ENCODE measurements at places on chromosomes 6 and 20.

DNA sequence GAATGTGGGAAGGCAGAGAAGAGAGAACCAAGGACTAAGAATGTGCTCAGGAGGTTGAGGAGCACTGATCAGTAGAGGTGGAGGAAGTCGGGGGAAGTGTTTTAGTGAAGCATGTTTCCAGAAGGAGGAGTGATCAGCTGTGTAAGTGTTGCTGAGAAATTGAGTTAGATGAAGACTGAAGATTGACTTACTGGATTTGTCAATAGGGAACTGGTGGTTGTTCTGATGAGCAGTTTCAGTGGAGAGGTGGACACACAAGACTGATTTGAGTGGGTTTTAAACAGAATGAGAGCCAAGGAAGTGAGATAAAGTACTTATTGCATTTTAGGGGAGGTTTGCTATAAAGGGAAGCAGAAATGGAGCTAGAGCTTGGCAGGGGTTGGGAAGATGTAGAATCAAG, 182.6 kb downstream of the CDKAL1 start:
- no peak for DNase-seq

GRCh38 chr6:152050451-152051195, 243.1 kb downstream of the ESR1 start:
- no peak for DNase-seq

DNA sequence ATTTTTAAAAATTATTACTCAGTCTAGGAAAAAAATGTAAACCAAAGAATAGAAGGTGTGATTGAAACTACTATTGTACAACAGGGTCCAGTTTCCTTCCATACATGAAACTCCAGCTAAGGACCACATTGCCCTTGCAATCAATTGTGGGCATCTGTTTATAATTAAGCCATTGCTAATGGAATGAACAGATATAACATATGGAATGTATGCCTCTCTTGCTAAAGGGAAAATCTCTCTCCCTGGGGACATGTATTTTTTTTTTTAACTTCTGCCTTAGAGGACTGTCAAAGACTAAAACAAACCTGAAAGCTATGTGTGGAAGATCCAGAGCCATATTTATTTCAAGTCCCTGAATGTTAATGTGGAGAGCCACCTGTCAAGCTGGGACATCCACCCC, 336.8 kb upstream of the MANEA start:
- no peak for DNase-seq

DNA sequence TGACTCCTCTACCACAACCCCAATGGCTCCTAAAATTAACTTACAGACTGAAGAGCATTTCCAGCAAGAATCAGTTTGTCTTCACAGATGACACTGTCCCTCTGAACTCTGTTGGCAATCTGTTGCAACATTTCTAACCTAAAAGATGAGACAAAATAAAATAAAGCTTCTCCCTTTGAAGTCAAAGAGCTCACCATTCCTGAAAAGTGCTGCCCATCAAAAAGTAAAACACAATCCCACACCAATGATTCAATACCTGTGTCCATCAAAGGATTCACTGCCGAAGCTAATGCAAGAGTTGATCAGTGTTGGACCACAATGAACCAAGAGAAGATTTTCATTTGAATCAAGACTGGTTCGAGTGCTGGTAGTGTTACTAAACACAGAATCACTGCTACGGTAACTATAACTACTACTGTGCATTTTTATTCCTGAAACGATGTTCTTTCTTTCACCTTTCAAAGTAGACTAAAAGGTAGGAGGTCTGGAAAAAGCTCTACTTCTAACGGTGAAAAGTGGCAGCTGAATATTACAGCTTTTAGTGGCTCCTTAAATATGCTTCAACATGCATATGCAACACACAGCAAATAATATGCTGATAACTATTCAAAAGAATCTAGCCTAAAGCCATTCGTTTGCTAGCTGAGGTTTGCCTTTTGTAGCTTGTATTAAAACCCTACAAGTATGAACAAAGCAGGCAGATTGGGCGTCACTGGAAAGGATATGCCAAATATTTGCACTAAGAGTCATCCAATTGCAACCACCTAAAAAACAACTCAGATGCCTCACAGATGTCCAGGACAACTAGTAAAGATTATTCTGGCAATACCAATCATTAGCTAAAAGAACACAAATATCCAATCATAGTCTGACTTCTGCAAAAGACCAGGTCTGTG, at the start of gene DST:
Gene DST (minus strand): TSS at position 524 of the 896 bp plus-strand sequence.
- no peak for DNase-seq

DNA sequence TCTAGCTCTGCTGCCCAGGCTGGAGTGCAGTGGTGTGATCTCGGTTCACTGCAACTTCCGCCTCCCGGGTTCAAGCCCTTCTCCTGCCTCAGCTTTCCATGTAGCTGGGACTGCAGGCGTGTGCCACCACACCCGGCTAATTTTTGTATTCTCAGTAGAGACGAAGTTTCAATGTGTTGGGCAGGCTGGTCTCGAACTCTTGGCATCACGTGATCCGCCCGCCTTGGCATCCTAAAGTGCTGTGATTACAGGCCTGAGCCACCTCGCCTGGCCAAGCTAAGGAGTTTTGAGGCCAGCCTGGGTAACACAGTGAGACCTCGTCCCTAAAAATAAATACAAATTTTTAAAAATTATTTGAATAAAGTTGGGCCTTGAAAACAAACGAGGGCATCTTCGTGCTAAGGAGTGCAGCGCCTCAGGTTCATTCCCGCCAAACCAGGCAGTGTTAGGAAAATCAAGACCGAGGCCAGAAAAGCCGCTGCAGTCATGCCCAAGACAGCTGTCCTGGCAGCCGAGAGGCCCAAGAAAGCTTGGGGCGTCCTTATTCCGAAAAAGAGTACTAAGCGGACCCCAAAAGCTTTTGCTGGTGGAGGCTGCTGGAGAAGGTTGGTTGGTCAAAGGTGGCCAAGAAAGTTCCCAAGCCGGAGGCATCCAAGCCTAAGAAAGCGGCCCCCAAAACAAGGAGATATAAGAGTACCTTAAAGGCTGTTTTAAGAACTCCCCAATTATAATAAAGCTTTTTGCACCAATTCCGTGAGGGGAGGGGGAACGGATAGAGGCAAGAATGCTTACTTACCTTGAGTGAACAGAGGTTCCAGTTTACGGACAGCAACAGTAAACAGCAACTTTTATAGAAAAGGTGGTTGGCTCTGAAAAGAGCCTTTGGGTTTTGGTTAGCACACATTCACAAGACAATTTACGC, 109.0 kb downstream of the HFE start:
- peak; percentile 71 for DNase-seq

- no peak for DNase-seq
Observed at GRCh38 chr20:18428490-18429173, 38.2 kb downstream of the DZANK1 start.

- DNase-seq = peak; percentile 87
Observed at GRCh38 chr6:160519603-160520042, 144.5 kb downstream of the LPA start.

GRCh38 chr6:125104425-125104824, 49.1 kb upstream of the TPD52L1 start:
- peak; percentile 81 for DNase-seq

- peak; percentile 94 for DNase-seq
Observed at GRCh38 chr6:134178161-134179044, 126.0 kb upstream of the SLC2A12 start.

DNA sequence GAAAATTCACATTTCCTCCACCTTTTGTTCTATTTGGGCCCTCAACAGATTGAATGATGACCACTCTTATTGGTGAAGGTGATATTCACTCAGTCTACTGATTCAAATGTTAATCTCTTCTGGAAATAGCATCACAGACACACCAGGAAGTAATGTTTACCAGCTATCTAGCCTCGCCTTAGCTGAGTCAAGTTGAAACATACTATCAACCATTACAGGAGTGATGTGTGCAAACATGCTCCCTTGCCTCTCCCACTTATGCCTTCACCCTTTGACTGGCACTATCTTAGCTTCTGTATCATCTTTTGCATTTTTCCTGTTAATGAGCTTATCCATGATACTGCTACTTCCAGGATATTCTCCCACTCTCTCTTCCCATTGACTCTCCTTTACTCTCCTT, 191.9 kb downstream of the CENPW start:
- DNase-seq = no peak

GRCh38 chr20:35311409-35311808, 19.2 kb upstream of the FAM83C start:
- DNase-seq = no peak

- no peak for DNase-seq
Observed at GRCh38 chr6:4678506-4679300, 97.5 kb upstream of the CDYL start.

DNA sequence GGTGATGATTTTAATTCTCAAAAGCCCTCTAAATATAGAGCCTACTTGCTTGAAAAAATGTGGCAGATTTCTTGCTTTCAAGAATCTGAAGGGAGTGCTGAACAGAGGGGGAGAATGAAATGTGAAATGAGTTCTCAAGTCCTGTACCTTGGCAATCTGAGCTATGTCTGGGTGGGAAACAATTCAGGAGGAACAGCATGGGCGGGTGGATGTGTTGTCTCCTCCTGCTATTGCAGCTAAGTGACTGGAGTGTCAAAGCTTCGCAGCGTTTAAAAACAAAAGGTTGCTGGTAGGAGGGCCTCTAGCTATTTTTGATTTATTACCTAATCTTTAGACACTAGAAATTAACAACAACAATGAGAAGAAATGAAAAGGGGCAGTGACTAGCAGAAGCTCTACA, 102.5 kb upstream of the ARG1 start:
- DNase-seq = no peak

DNA sequence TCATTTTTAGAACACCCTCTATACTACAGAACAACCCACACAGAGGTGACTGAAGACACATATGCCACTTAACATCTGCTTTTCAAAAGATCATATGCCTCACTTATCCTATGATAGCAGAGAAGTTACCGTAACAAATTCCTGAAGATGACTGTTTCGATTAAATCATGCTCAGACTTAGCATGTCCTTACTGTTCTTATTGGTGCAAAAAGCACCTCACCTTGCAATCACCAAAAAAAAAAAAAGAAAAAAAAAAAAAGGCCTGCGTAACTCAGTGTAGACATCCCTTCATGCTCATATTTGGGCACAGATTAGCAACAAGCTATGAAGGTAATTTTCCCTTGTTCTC, 17.7 kb upstream of the DST start:
- no peak for DNase-seq

GRCh38 chr6:162974685-162975084, 246.9 kb downstream of the PACRG start:
- no peak for DNase-seq

DNA sequence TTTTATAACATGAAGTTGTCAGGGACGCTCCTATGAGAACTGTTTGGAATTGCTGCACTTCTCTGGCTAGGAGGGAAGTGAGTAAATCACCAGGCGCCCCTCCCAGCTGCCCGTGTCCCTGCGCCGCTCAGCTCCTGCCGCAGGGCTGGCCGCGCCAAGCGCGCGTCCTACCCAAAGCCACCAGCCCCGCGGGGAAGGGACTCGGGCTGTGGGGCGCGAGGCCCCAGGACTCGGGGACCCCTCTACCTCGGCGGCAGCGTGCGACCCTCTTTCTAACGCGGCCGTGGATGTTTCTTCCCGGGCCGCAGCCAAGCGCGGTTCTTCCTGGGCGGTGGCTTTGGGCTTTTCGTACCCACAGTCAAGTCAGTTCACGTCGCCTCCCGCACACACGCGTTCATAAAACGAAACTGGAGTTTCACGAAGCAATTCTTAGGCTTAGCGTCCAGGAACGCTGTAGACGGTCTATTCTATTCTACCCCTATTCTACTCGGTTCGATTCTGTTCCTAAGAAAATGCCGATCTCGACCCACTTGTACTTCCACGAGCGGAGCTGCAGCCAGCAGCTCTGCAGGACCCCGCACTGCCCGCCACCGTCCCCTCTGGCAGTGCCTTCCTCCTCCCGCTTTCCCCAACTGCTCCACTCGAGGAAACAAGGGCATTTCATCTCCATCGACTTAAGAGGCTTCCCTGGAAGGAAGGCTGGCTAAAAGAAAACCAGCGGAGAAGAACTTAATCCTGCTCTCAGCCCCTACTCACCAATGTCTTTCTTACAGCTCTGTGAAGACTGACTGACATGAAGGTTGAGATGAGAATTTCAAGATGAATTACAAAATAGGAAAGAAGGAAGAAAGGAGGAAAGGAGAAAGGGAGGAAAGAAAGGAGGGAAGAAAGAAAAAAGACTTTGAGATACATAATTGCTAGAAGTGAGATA, 15.4 kb downstream of the FOXC1 start:
- peak; percentile 72 for DNase-seq

GRCh38 chr20:17595856-17596255, 26.0 kb downstream of the DSTN start:
- DNase-seq = no peak

DNA sequence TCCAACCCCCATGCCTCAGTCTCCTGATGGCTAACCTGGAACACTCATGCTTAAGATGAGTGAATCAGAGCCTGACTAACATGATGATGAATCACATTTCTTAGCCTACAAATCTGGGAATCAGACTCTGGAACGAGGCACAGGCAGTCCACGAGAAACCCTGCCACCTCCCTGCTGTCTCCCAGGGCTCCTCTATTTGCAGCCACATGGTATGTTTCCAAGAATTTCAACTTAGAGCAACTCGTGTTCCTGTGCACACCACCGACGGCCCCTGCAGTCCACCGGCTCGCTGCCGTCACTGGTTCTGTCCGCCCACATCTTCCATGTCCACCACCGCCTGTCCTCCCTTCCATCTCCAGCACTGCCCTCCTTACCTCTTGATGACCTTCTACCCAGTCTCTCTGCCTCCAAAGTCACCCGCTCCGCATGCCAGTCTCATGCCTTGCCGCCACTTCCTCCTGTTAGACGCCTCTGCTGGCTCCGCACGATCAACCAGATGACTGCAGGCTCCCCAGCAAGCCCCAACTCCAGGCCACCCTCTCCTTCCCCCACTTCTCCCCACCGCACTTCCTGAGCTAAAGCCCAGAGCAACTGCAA, 87.6 kb downstream of the AGPAT4 start:
- DNase-seq = no peak

DNA sequence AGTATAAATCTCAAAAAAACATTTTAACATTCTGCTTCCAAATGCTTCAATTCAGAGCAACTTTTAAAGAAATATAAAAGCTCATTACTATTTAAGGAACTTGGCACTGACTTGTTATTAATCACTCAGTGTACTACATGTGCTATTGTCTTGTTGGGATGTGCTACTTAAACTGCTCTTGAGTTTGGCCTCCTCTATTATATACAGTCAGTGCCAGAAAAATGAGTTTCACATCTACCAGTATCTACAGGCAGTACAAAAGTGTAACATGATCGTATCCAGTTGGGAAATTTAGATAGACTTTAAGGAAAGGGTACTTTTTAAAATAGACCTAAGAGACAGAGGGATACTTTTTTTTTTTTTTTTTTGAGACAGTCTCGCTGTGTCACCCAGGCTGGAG, 627.3 kb upstream of the SLC35B3 start:
- no peak for DNase-seq

DNA sequence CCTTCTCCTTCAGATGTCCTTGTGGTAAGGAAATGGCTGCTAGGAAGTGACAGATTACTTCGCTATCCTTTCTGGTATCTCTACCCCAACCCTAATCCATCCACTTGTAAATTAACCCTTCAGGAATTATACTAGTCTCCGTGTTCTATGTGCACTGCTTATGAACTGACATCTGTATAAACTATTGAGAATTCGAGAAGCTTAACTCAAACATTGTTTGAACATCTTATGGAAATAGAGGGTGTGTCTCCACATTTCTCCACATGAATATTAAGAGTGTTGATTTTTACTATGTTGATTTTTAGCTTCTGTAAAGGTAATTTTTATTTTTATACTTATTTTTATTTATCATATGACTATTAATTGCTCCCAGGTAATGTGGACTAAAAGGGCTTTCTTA, 457.6 kb upstream of the ZNF337 start:
- no peak for DNase-seq
